ENCODE measurements at places on chromosomes 6 and 20.

DNA sequence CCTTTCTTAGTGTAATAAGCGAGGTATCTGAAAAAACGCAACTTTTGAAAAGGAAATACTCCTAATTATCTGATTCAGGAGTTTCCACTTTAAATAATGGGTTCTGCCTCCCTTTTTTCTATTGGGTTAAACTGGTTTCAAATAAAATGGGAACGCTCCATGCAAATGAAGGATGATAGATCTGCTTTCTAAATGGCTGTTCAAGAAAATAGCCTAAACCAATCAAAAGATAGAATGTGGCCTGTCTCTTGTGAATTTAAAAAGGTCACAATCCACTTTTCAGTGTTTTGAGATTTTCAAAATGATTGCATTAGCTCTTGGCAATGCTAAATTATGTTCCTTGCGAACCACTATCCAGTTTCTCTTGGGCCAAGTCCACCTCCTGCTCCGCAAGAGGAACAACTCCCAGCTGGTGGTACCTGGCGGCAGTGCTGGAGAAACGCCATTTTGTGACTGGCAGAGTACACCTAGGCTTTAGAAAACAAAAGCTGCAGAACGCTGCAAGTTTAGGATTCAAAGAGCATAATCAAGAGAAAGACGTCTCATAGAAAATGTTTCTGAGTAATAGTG is 56.7 kb downstream of the TRIM38 start:
- DNase-seq = no peak

- no peak for DNase-seq
Observed at GRCh38 chr20:34824026-34824425, 1.4 kb downstream of the NCOA6 start.

- DNase-seq = no peak
Observed at GRCh38 chr20:57568088-57568896, 7.4 kb downstream of the PCK1 start.

DNA sequence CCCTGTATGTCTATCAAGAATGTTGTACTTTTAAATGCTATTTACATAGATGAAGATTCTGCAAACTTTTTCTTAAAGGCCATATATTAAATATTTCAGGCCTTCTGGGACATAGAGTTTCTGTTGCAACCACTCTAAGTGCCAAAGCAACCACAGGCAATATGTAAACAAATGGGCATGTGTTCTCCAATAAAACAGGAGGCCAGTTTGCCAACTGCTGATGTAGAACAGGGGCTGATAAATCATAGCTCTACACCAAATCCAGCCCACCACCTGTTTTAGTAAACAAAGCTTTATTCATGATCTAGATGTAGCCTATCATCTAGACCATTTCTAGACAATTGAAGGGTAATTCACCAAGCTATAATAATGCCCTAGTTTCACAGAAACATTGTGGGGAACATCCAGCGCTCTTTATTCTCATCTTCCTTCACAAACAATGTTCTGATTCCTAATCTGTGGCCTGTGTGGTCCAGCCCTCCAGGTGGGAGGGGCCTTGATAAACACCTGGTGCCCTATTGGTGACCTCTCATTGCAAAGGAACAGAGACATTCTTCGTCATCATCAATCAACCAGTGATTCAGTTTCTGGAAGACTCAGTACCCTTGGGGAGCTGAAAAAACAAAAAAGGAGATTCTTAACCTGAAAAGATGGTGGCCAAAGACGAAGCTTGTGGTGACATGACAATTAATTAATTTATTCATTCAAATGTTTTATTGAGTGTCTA is 80.2 kb downstream of the PREP start:
- peak; percentile 36 for DNase-seq

GRCh38 chr6:99588618-99589289 is 17.9 kb upstream of the PRDM13 start:
- DNase-seq = peak; percentile 71

Measured in NCI-H1436 treated with DMSO at 0.1 percent for 48 hours (cell line).